ENCODE measurements at places on chromosomes 7 and 10. TPM values are rescaled to one million over a fixed set of nuclear protein-coding genes. Genes with fewer than 3 reads are reported as not detected.

DNA sequence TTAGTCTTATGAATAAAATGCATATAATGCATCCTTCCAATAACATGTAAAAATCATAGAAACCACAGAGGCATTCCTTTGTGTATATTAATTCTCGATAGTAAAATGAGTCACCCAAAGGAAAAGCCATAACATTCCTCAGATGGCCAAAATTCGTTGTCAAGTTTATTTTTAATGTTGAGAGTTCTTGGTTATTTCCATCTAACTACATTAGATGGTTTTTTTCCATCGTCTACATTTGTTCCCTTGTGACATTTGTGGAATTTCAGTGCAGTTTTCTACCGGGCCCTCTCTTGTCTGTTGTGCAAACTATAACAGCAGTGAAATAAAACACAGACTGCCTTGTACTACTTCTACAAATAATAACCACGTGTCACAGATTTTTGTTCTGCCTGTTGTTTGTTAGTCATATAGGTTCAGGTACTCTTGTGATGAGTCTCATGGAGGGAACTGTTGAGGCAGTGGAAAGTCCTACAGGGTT is 54.7 kb upstream of the CCAR1 start:
- no peaks in the 10 kb centered on the region for H3K36me3 ChIP-seq
- no peaks in the 10 kb centered on the region for H3K27me3 ChIP-seq
- no peak overlapping the region for H3K4me3 ChIP-seq
- no peak for DNase-seq
- no peaks in the 10 kb centered on the region for H3K4me1 ChIP-seq
- 0 out of 2 replicates have a peak overlapping the region, but pooled peaks have one; percentile 2 for H3K27ac ChIP-seq

DNA sequence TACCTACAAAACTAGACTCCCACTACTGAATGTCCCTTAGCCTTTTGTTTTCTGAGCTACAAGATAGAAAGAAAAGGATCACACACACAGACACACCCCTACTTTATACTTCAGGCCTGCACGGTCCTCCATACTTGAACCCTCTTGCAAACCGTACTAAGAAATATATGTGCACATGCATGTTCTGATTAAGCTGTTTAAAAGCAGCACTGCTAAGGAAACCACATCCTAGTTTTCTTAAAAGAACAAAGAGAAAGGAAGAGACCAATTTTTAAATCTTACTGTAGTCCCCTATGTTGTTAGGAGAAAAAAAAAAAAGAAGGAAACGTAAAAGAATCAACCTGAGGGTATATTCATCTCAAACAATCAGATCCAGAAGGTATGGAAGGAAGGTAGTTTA is 501.2 kb downstream of the PARD3 start:
- H3K27ac ChIP-seq, result no peak overlapping the region
- peaks cover 3% of the 10 kb centered on the region for H3K4me1 ChIP-seq

GRCh38 chr10:28177944-28178637 is 124.8 kb downstream of the MPP7 start:
- H3K36me3 ChIP-seq, result no peaks in the 10 kb centered on the region
- H3K4me1 ChIP-seq, result no peaks in the 10 kb centered on the region
- peaks cover 2% of the 10 kb centered on the region for H3K27me3 ChIP-seq
- peak overlapping the region; percentile 18 for H3K4me3 ChIP-seq
- no peak for DNase-seq
- H3K27ac ChIP-seq, result no peak overlapping the region

DNA sequence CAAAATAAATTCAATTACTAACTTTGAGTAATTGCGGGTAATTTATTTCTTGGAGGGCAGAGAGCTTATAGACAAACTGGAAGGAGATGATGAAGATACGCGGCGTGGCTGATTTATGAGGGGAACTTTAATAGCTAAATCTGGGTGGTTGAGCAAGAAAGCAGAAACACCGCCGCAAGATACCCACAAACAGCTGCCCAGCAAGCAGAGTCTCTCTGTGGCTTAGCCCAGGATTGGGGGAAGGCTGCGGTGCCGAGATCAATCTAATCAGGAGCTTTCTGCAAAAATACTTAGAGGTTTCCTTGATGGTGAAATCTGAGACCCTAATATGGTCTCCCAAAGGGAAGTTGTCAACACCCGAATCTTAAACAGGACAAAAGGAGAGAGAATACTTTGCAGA is 94.9 kb upstream of the MGMT start:
- no peak overlapping the region for H3K27ac ChIP-seq
- no peaks in the 10 kb centered on the region for H3K36me3 ChIP-seq
- no peak for DNase-seq
- no peak overlapping the region for H3K4me3 ChIP-seq
- peaks cover 68% of the 10 kb centered on the region for H3K27me3 ChIP-seq
- no peaks in the 10 kb centered on the region for H3K4me1 ChIP-seq

DNA sequence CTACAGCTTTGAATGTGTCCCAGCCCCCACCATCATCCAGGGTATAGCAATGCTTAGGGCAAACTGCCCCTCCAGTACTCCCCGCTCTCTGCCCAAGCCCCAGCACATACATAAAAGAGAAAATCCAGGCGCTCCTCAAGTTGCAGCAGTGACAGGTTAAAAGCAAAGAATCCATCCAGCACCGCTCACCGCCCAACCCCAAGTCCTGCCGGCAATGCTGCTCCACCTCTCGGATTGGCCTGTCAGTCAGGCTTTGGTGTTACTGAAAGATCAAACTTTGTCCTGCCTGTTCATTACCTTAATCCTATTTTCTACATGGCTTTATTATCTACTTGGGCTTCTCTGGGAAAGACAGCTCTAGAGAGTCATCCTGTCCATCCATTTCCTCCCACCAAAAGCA is 31.9 kb downstream of the DPCD start:
- H3K4me3 ChIP-seq, result no peak overlapping the region
- no peaks in the 10 kb centered on the region for H3K4me1 ChIP-seq
- DNase-seq, result no peak
- H3K27me3 ChIP-seq, result no peaks in the 10 kb centered on the region
- H3K36me3 ChIP-seq, result no peaks in the 10 kb centered on the region

- no peaks in the 10 kb centered on the region for H3K27me3 ChIP-seq
- no peaks in the 10 kb centered on the region for H3K36me3 ChIP-seq
- H3K4me3 ChIP-seq, result peak overlapping the region; percentile 30
- DNase-seq, result peak; percentile 57
- H3K27ac ChIP-seq, result peak overlapping the region; percentile 92
- H3K4me1 ChIP-seq, result peaks cover 35% of the 10 kb centered on the region
Measured at GRCh38 chr7:106425017-106425719, 140.4 kb upstream of the NAMPT start.

DNA sequence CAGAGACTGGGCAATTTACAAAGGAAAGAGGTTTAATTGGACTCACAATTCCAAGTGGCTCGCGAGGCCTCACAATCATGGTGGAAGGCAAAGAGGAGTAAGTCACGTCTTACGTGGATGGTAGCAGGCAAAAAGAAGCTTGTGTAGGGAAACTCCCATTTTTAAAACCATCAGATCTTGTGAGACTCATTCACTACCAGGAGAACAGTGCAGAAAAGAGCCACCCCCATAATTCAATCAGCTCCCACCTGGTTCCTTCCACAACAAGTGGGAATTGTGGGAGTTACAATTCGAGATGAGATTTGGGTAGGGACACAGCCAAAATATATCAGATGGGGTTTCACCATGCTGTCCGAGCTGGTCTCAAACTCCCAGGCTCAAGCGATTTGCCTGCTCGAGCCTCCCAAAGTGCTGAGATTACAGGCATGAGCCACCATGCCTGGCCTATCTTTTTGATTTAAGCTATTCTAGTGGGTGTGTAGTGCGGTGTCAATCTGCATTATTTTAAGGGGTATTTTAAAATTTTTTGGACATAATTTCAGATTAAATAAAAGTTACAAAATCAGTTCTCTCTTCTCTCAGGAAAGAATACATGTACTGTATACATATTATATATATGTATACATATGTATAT is 9.0 kb upstream of the MRPS16 start:
- H3K36me3 ChIP-seq, result no peaks in the 10 kb centered on the region
- H3K27me3 ChIP-seq, result no peaks in the 10 kb centered on the region
- peak overlapping the region; percentile 91 for H3K27ac ChIP-seq
- no peak overlapping the region for H3K4me3 ChIP-seq

- peaks cover 20% of the 10 kb centered on the region for H3K4me1 ChIP-seq
- H3K27ac ChIP-seq, result no peak overlapping the region
- no peak for DNase-seq
- H3K36me3 ChIP-seq, result no peaks in the 10 kb centered on the region
- H3K27me3 ChIP-seq, result no peaks in the 10 kb centered on the region
- H3K4me3 ChIP-seq, result no peak overlapping the region
Measured at GRCh38 chr10:126016156-126016805, 119.9 kb downstream of the FANK1 start.

DNA sequence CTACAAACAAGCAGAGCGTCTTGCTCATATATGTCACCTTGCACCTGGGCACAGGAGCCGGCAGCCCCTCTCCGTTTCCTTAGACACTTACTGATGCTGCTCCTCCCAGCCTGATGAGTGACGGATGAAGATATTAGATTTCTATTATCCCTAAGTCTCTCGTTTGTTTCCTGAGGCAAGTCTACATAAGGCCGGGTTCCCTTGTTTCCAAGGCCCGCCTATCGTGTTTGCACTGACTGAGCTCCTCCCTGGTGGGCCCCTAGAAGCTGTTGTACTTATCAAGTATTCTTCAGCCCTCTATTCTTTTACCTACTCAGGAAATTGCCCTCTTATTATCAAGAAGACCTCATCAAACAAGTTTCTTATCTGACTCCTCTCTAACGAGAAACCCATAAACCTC is 18.5 kb downstream of the SH3PXD2A start:
- no peaks in the 10 kb centered on the region for H3K27me3 ChIP-seq
- no peak overlapping the region for H3K4me3 ChIP-seq
- no peaks in the 10 kb centered on the region for H3K4me1 ChIP-seq
- no peaks in the 10 kb centered on the region for H3K36me3 ChIP-seq
- DNase-seq, result no peak

- DNase-seq, result no peak
- no peaks in the 10 kb centered on the region for H3K36me3 ChIP-seq
- H3K27me3 ChIP-seq, result peaks cover 31% of the 10 kb centered on the region
- no peaks in the 10 kb centered on the region for H3K4me1 ChIP-seq
- H3K4me3 ChIP-seq, result no peak overlapping the region
Measured at GRCh38 chr10:117546581-117547015, 4.1 kb downstream of the EMX2 start.

DNA sequence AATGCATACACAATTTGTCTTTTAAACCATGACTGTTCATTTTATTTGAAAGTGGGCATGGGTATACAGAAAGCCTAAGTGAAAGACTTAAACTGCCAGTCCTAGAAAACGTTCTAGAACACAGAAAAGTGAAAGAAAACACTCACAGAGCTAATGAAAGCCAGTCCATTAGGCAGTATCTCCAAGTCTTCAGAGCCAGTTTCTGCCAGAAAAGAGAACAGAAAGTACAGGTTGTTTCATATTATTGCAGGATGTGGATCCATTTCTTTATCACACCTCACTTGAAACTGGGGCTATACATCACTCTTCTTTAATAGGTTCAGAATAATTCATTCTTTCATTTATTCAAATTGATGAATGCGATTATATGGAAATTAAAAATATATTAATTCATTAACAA is 7.7 kb downstream of the PON1 start:
- H3K36me3 ChIP-seq, result no peaks in the 10 kb centered on the region
- no peak overlapping the region for H3K4me3 ChIP-seq
- no peaks in the 10 kb centered on the region for H3K4me1 ChIP-seq

DNA sequence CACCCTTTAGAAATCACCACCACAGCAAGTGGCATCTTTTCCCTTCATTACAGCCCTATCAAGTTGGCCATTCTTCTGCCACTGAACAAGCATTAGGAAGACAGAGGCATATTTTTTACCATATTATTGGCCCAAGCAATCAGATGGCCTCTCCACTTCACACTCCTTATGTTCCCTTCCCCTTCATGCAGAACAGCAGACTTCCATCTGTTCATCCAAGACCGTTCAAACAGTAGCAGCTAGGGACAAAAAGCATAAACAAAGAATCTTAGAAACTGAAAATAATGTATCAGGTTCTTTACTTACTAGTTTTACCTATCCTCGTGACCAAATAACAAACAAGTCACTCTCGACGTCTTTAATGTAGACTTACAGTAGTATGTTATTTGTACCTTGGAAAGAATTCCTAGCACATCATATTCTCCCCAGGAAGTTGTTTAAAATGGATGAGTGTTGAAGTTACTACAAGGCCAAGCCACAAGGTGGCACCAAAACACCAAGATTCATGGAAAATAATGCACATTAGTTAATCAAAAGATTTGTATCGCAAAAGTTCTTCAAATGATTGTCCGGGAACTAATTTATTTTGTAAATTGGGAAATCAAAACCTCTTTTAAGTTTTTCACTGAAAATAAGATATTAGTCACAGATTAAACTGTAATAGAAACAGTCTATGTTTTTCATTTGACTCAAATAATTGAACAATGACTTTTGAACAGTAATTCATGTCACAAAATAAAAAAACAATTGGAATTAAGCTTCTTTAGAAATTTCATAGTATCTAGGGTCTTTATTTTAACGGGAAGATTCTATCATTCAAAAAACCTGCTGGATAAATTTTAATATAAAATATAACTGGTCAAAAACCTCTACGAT is 112.1 kb downstream of the VPS41 start:
- H3K36me3 ChIP-seq, result peaks cover 3% of the 10 kb centered on the region
- H3K4me3 ChIP-seq, result no peak overlapping the region
- H3K27me3 ChIP-seq, result no peaks in the 10 kb centered on the region
- H3K27ac ChIP-seq, result no peak overlapping the region
- no peaks in the 10 kb centered on the region for H3K4me1 ChIP-seq

GRCh38 chr10:132347211-132347930 is 15.4 kb downstream of the LRRC27 start:
- DNase-seq, result no peak
- H3K27ac ChIP-seq, result no peak overlapping the region
- H3K4me3 ChIP-seq, result no peak overlapping the region
- H3K4me1 ChIP-seq, result no peaks in the 10 kb centered on the region
- H3K36me3 ChIP-seq, result no peaks in the 10 kb centered on the region
- no peaks in the 10 kb centered on the region for H3K27me3 ChIP-seq

- H3K36me3 ChIP-seq, result no peaks in the 10 kb centered on the region
- H3K27me3 ChIP-seq, result no peaks in the 10 kb centered on the region
- no peaks in the 10 kb centered on the region for H3K4me1 ChIP-seq
- H3K27ac ChIP-seq, result no peak overlapping the region
Measured at GRCh38 chr7:7505915-7506314, 29.8 kb downstream of the COL28A1 start.

- no peak overlapping the region for H3K27ac ChIP-seq
- DNase-seq, result no peak
- peaks cover 1% of the 10 kb centered on the region for H3K4me1 ChIP-seq
- no peak overlapping the region for H3K4me3 ChIP-seq
- no peaks in the 10 kb centered on the region for H3K36me3 ChIP-seq
- peaks cover 17% of the 10 kb centered on the region for H3K27me3 ChIP-seq
Measured at GRCh38 chr10:48245977-48246376, 28.5 kb downstream of the FRMPD2 start.

DNA sequence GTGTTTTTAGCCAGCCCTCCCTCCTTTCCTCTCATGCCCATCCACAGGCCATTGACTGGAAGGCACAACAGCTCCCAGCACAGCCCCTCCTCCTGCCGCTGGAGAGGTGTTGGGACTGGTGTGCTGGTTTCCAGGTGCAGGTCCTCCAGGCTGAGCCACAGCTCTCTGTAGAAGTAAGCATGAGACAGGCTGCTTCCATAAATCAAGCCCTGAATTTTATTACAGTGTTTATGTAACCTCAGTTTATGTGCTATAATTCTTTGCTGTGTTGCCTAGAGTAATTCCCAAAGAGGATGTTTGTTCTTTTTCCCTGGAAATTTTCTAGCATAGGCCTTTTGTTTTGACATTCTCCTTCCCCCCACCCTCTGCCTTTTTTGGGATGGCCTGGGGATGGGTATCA is 445.8 kb downstream of the AUTS2 start:
- no peak overlapping the region for H3K4me3 ChIP-seq
- no peaks in the 10 kb centered on the region for H3K27me3 ChIP-seq
- no peaks in the 10 kb centered on the region for H3K4me1 ChIP-seq
- DNase-seq, result no peak
- no peaks in the 10 kb centered on the region for H3K36me3 ChIP-seq
- no peak overlapping the region for H3K27ac ChIP-seq

The SPDYE16 gene
- not detected for total RNA-seq

The KEL gene
- total RNA-seq, result not detected

Data from PC-9 (cell line).